ENCODE measurements at places on chromosomes 2 and 18. TPM values are rescaled to one million over a fixed set of nuclear protein-coding genes. Genes with fewer than 3 reads are reported as not detected.

DNA sequence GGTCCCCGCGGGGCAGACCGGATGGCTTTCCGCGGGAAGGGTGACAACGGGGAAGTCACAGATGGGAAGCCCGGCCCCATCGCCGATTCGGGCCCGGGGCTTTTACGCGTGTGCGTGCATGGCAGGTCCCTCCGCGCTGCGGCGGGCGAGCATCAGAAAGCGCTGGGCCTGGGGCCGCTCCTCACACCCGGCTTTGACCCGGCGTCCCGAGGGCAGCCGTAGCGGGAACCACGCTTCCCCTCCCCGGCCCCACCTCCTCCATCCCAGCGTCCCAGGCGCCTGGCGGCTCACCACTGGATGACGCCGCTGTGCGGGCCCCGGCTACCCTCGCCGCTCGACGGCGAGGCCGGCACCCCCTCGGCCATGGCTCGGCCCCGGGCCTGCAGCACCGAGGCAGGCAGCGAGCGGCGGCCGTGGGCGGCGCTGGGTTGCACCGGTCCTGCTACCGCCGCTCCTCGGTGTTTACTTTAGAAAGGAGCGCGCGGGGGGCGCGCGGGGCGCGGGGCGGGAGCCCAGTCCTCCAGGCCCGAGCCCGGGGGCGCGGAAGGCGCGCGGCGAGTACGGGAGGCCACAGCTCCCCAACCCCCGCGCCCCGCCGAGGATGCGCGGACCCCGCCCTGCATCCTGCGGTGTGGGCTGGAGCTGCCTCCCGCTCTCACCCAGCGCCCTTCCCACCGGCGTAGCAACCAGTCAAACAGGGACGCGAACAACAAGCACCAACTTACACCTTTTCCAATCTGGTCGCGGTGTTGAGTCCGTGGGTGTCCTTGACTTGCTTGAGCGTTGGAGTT is 806 bp downstream of the RFX8 start:
- H3K36me3 ChIP-seq = no peaks in the 10 kb centered on the region
- H3K4me3 ChIP-seq = peak overlapping the region; percentile 63
- H3K27me3 ChIP-seq = no peaks in the 10 kb centered on the region
- DNase-seq = peak; percentile 90
- peaks cover 12% of the 10 kb centered on the region for H3K4me1 ChIP-seq
- peak overlapping the region; percentile 4 for H3K27ac ChIP-seq

DNA sequence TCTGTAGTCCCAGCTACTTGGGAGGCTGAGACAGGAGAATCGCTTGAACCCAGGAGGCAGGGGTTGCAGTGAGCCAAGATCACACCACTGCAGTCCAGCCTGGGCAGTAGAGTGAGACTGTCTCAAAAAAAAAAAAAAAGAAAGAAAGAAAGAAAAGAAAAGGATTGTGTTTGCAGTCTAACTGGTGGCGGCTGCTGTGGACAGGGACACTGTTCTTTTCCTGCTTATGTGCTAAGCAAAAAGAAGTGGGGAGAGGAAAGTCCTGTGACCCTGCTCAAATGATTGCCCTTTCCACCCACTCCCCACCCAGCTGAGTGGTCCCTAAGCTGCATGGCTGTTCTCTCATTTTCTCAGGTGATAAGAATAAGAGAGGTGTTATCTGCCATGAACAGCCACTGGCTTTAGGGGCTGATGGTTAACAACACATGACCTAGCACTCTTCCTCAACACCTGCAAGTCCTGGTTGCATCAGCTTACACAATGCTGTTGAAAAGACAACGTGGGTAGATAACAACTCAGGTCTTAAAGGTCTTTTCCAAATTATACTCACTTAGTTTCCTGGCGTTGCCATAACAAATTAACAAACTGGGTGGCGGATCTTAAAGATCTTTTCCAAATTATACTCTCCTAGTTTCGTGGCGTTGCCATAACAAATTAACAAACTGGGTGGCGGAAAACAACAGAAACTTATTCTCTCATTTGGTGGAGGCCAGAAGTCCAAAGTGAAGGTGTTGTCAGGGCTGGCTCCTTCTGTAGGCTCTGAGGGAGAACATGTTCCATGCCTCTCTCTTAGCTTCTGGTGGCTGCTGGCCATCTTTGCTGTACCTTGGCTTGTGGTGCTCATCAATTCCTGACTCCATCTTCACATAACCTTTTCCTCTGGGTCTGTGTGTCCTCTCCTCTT is 90.3 kb upstream of the RTN4 start:
- no peaks in the 10 kb centered on the region for H3K27me3 ChIP-seq
- DNase-seq = no peak
- no peak overlapping the region for H3K4me3 ChIP-seq
- peaks cover 34% of the 10 kb centered on the region for H3K4me1 ChIP-seq
- H3K27ac ChIP-seq = no peak overlapping the region

- H3K4me1 ChIP-seq = peaks cover 18% of the 10 kb centered on the region
- DNase-seq = no peak
- H3K4me3 ChIP-seq = no peak overlapping the region
- H3K27ac ChIP-seq = no peak overlapping the region
- no peaks in the 10 kb centered on the region for H3K27me3 ChIP-seq
Observed at GRCh38 chr18:75221397-75221796, 10.8 kb downstream of the TSHZ1 start.

DNA sequence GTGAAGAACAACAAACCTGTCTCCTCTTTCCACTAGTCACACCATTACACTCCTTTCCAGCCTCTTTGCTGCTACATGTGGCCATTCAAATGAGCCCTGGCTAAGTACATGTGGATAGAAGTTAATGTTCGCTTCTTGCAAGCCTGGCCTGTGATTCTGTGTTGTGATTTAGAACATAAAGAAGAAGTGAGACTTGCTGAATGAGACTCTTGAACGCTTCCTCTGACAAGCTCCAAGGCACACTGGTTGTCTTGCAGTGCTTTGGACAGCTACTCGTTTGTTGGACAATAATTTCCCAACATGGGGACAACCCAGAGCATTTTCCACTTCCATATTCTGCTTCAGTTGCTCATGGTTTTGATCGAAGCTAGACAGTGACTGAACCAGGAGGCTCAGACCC is 57.3 kb downstream of the CCDC74A start:
- H3K4me3 ChIP-seq = no peak overlapping the region
- H3K27me3 ChIP-seq = no peaks in the 10 kb centered on the region
- no peaks in the 10 kb centered on the region for H3K36me3 ChIP-seq
- DNase-seq = no peak

DNA sequence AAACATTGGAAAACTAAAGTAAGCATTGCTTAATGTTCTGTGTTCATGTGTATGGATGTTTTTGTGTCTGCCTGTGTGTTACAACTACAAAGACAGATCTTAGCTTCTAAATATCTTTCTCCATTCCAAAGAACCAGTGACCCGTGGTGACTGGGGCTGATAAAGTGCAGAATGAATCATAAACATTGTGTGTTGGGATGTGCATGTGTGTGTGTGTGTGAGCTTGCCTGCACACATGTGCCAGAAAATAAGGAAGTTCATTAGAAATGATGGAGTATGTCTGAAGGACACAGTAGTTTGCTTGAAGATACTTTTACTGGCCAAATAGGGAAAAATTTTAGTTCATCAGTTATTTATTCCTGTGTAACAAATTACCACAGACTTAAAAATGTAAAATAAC is 756.6 kb upstream of the CELF4 start:
- H3K36me3 ChIP-seq = no peaks in the 10 kb centered on the region
- H3K4me1 ChIP-seq = no peaks in the 10 kb centered on the region
- H3K27me3 ChIP-seq = no peaks in the 10 kb centered on the region
- no peak overlapping the region for H3K4me3 ChIP-seq
- no peak overlapping the region for H3K27ac ChIP-seq

- H3K4me3 ChIP-seq = no peak overlapping the region
- DNase-seq = no peak
- no peaks in the 10 kb centered on the region for H3K27me3 ChIP-seq
- H3K4me1 ChIP-seq = no peaks in the 10 kb centered on the region
- H3K27ac ChIP-seq = no peak overlapping the region
Observed at GRCh38 chr2:39954346-39954745, 175.3 kb upstream of the THUMPD2 start.

GRCh38 chr2:120421830-120422175 is 75.9 kb downstream of the INHBB start:
- H3K36me3 ChIP-seq = no peaks in the 10 kb centered on the region
- DNase-seq = peak; percentile 29
- no peaks in the 10 kb centered on the region for H3K4me1 ChIP-seq
- no peak overlapping the region for H3K4me3 ChIP-seq

DNA sequence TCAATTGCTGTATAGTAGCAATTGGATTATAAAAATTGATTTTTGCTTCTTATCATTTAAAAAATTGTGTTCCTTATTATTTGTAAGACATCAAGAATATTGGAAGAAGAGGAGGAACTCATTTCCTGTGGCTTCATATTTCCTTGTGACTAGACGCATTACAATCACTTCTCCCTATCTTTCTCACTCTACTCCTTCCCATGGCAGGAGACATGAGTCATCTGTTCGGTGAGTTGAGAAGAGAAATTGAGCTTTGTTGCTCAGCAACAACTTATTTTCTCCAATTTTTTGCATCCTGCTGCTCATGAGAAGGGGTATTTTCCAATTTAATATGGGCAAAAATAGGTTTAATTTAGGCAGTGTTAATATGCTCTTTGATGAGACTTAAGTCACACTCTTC is 1783.9 kb downstream of the SUCLG1 start:
- no peak overlapping the region for H3K4me3 ChIP-seq
- no peaks in the 10 kb centered on the region for H3K27me3 ChIP-seq
- H3K4me1 ChIP-seq = no peaks in the 10 kb centered on the region

- peaks cover 22% of the 10 kb centered on the region for H3K4me1 ChIP-seq
- peak within 1 kb of the TSS; percentile 96 for H3K27ac ChIP-seq
- peak within 1 kb of the TSS; percentile 61 for H3K4me3 ChIP-seq
- no peaks in the 10 kb centered on the region for H3K27me3 ChIP-seq
Observed at GRCh38 chr2:147844697-147845410, at the start of gene ACVR2A. Gene ACVR2A, plus strand, starts transcription at chr2:147845029. Its CDS starts 124 bp downstream, at chr2:147845153.

DNA sequence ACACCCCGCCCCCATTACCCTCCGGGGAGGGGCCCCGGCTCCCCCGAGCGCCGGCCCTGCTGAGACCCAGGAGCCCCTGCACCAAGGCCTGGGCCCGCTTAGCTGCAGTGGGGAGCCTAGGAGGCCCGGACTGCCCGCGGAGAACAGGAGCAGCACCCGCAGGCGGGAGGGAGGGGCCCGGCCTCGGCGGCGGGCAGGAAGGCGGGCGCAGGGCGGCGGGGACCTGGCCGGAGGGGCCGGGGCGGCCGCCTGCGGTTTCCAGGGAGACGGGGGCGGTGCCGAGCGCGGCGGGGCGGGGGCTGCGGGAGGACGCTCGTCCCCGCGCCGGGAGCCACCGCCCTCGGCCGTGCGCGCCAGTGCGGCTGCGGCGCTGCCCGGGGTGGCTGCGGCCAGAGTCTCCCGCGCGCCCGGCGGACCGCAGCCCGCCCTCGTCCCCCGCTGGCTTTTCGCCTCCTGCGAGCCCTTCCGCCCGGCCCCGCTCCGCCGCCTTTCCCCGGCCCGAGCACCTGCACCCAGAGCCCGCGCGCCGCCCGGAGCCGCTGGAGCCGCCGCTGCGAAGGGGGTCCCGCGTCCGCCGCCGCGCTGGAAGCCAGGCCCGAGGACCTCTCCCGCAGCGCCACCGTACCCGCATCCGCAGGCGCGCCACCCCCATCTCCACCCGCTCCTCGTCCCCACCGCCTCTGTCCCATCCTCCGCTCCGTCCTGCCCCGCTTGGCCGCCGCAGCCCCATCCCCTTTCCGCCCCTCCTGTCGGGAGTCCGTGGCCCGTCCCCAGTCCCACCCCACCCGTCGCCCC is 17.2 kb downstream of the GPC1 start:
- H3K36me3 ChIP-seq = no peaks in the 10 kb centered on the region
- H3K4me3 ChIP-seq = no peak overlapping the region
- no peak overlapping the region for H3K27ac ChIP-seq

DNA sequence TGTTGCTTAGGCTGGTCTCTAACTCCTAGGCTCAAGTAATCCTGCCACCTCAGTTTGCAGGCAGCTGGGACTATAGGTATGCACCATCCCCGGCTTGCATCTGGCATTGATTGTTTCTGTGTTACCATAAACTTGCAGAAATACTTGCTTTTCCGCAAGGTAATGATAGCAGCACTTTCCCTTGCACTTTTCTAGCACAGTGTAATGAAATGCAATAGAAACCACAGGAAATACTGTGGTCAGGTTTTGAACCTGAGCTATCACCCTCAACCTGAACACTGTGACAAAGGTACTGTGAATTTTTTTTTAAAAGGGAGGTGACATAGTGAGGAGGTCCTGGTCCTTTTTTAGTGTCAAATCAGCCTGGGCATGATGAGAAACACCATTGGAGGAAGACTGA is 38.3 kb downstream of the DHRS9 start:
- no peaks in the 10 kb centered on the region for H3K36me3 ChIP-seq
- no peaks in the 10 kb centered on the region for H3K27me3 ChIP-seq
- H3K4me3 ChIP-seq = no peak overlapping the region
- no peaks in the 10 kb centered on the region for H3K4me1 ChIP-seq

GRCh38 chr2:207260947-207261346 is 95.2 kb upstream of the KLF7 start:
- H3K4me1 ChIP-seq = peaks cover 35% of the 10 kb centered on the region
- no peaks in the 10 kb centered on the region for H3K36me3 ChIP-seq

DNA sequence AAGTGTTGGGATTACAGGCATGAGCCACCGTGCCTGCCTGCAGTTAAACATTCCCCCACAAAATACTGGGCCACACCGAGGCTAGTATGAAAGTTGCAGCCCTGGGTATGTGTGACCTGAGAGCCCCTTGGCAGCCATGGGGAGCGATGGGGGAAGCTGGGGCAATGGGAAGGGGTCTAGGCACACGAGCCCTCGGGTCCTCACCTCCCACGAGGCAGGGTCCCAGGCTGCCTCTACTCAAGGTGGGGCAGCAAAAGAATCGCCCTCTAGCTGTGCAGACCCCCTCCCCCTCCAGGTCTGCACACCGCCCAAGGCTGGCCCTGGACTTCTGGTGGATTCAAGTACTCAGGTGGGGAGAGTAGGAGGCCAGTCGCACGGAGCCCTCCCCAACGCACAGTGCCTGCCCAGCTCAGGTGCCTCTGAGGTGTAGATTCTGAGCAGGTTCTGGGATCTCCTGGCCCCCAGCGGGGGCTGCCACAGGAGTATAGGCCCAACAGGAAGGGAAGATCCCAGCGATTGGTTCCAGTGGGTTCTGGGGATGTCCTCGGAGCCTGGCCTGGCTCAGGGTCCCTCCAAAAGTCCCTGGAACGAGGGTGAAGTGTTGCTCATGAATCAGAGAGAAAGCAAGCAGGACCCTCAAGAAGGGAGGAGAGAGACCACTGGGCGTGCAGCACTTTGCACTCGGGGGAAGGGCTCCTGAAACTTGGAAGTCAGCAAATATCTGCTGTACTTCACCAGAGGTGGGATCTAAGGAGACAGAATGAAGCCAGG is 2.6 kb downstream of the GPR35 start:
- no peaks in the 10 kb centered on the region for H3K36me3 ChIP-seq
- no peak for DNase-seq
- no peak overlapping the region for H3K4me3 ChIP-seq
- H3K27me3 ChIP-seq = no peaks in the 10 kb centered on the region
- no peaks in the 10 kb centered on the region for H3K4me1 ChIP-seq
- no peak overlapping the region for H3K27ac ChIP-seq

- no peak overlapping the region for H3K27ac ChIP-seq
- DNase-seq = no peak
- H3K4me1 ChIP-seq = no peaks in the 10 kb centered on the region
- H3K27me3 ChIP-seq = no peaks in the 10 kb centered on the region
Observed at GRCh38 chr2:158346032-158346431, 110.5 kb downstream of the CCDC148 start.

- H3K27ac ChIP-seq = no peak overlapping the region
- no peak overlapping the region for H3K4me3 ChIP-seq
Observed at GRCh38 chr2:216222650-216223352, 113.7 kb downstream of the XRCC5 start.

ARHGAP25 gene
- total RNA-seq = 36.1 TPM

ANKRD36C gene
- total RNA-seq = 32.1 TPM

NDC80 gene
- total RNA-seq = 1.4 TPM

STPG4 gene
- total RNA-seq = not detected
